ENCODE measurements at places on chromosomes 5 and 9. TPM values are rescaled to one million over a fixed set of nuclear protein-coding genes. Genes with fewer than 3 reads are reported as not detected.

- DNase-seq: no peak
Observed at GRCh38 chr5:160356550-160357347, 13.7 kb downstream of the C1QTNF2 start.

Gene RPS14
- polyA plus RNA-seq: 2,305 TPM

GRCh38 chr5:54844905-54845566, 140.4 kb downstream of the ESM1 start:
- no peak for DNase-seq

- no peak for DNase-seq
Observed at GRCh38 chr5:131419877-131420276, 156.0 kb downstream of the CDC42SE2 start.

DNA sequence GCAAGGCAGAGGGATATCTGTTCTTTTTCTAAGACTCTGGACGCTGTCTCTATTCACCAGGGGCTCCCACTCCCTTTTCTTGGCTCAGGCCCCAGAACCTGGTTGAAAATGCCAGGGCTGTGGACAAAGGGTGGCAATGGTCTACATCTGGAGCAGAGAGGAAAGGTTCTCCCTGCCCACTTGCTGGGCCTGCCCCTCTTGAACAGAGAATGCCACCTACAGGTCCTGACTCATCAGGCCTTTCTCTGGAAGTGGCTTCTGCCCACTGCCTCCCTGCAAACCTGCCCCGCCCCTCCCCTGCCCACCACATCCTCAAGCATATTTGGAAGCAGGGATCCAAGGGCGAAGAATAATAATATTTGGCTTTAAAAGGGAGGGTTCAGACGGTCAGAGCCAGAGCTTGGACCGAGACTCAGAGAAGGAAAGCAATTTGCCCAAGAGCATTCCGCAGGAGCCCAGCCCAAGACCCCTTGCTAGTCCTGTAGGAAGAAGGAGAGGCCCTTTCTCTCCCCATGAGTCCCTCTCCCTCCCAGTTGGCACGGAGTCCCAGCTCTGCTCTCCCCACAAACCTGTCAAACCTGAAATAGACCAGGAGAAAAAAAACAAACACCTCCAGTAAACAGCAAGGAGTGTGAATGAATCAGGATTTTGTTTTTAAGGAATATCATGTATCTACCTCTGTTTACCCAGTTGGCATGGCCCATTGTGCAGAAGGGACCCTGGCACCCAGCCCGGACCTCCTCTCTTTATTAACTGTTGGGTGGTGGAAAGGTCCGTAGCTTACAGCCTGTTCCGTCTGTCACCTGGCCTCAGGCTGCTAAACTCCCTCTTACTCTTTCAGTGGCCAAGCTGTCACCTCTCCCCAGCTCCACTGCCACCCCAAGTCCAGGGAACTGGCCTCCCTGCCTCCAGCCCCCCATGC, 37.7 kb upstream of the STXBP1 start:
- DNase-seq: no peak

Gene CDH18
- 1.2 TPM for polyA plus RNA-seq

GRCh38 chr9:87039809-87040392, 92.6 kb upstream of the GAS1 start:
- no peak for DNase-seq

GRCh38 chr5:147930769-147931168, 24.4 kb upstream of the C5orf46 start:
- no peak for DNase-seq

GRCh38 chr9:121485623-121486022, 14.0 kb downstream of the GGTA1 start:
- DNase-seq: no peak

Measured in right renal cortex interstitium (tissue), 3 donors.